ENCODE measurements at places on chromosomes 13 and 19.

DNA sequence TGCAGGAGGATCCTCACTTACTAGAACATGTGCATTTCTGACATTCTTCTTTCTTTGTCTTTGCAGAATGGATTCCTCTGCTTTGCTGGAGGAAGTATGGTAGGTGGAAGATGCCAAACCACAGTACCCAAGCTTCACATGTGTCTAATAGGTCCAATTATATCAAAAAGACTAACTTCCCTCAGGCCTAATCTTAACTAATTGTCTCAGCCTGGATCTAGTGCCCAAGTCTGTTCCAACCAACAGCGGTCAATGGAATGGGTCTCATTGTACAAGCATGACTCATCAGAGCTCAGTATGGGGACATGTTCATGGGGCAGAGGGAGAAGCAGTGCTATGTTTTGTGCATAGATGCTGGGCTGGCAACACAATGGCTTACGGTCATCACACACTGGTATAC lies 81.6 kb upstream of the CSNK1A1L start:
- DNase-seq = no peak

- no peak for DNase-seq
These were observed 34.4 kb downstream of the STARD13 start for GRCh38 chr13:33251131-33251661.

DNA sequence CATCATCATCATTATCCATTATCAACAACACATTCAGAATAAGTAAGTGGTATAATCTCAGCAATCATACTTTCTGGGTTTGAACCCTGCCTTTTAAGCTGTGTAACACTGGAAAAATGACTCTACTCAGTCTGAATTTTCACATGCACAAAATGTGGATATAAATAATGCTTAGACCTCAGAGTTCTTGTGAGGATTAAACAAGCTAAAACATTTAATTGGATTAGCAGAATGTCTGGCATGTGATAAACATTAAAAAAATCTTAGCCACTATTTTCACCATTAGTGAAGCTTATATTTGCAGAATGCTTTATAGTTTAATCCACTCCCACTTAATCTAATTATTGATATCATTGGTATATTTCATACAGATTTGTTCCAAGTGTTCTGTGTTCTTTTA lies 412.3 kb downstream of the RFC3 start:
- DNase-seq = no peak

DNA sequence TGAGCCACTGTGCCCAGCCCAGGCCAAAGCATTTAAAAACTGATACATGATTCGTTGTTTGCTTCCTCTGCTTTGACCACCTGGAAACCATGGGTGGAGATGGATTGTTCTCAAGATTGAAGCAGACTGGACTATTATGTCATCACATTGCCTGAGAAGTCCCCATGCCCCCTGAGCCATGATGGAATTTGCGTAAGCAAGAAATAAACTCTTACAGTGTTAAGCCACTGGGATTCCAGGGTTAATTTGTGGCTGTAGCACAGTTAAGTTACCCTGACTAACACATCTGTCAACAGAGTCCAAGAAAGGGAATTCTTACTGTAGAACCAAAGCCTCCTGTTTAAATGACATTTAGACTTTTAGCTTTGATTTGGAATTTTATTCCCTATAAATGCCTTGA lies 19.4 kb upstream of the DHRS12 start:
- no peak for DNase-seq

GRCh38 chr19:873561-874041 lies 14.1 kb downstream of the CFD start:
- DNase-seq = no peak

DNA sequence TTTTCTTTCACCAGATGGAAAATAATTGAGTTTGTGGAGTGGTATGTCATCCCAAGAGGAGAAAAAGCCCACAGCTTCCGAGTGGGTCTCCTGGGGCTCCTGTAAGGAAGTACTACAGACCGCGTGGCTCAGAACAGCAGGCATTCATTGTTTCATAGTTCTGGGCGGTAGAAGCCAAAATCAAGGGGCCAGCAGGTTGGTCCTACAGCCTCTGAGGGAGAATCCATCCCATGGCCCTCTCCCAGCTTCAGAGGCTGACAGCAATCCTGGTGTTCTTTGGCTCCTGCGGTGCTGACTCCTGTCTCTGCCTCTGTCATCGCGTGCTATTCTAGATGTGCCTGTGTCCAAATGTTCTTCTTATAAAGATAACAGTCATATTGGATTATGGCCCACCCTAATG lies 362.6 kb downstream of the FGF14 start:
- DNase-seq = no peak

DNA sequence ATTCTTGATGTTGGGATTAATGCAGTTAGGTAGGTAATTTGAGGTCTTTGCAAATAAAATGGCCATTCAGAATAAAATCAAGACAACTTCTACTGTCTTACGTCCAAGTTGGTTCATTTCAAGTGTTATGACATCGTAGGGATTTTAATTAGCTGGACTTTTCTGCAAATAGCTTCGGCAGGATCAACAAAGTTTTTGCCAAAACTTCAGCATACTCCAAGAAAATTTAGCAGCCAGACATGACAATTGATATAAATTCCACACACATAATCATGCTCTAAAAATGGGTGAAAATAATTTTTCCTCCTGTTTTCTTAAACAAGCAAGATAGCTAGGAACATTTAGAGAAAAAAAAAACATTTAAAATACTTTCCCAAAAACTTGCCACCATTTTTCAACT lies 158.8 kb downstream of the RGCC start:
- DNase-seq = no peak

- DNase-seq = no peak
These were observed 471.5 kb downstream of the TSHZ3 start for GRCh38 chr19:30877661-30878113.

DNA sequence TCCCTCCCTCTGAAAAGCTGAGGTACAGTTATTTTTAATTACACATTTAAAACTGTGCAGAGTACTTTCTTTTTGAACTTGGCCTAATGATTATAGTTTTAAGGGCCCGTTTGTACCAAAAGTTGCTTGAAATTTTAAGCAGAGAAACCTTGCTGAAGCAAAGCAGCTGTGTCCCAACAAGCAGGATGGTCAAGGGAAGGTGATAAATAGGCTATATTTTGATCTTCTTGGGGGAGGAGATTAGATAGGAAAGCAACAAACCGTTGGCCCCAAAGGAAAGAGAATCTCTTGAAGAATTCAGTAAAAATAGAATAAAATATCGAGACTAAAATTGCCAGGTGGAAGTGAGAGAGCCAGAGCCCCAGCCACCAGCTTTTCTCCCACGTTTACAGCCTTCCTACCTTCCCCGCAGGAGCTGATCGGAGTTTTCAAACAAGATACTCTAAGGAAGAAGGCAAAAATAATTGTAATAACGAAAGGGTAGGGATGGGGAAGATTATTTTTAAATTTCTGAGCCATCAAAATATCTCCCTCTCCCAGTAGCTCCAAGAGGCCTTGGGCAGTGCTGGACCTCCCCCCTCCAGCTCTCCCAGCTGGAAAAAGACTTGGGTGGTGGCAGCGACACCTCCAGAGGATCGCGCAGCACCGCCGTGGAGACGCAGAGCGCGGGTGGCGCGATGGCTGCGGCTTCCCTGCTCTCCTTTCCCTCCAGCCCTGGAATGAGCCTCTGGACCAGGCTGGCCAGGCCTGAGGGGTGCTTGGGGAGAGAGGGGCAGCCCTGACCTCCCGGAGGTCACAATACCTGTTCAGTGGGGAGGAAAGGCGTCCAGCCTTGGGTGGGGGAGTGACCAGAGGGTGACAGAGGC lies 5.8 kb downstream of the ZIC2 start:
- DNase-seq = no peak

- no peak for DNase-seq
These were observed 8.2 kb upstream of the SERTM1 start for GRCh38 chr13:36665630-36666029.

- no peak for DNase-seq
These were observed 174.3 kb downstream of the TSHZ3 start for GRCh38 chr19:31174948-31175347.

DNA sequence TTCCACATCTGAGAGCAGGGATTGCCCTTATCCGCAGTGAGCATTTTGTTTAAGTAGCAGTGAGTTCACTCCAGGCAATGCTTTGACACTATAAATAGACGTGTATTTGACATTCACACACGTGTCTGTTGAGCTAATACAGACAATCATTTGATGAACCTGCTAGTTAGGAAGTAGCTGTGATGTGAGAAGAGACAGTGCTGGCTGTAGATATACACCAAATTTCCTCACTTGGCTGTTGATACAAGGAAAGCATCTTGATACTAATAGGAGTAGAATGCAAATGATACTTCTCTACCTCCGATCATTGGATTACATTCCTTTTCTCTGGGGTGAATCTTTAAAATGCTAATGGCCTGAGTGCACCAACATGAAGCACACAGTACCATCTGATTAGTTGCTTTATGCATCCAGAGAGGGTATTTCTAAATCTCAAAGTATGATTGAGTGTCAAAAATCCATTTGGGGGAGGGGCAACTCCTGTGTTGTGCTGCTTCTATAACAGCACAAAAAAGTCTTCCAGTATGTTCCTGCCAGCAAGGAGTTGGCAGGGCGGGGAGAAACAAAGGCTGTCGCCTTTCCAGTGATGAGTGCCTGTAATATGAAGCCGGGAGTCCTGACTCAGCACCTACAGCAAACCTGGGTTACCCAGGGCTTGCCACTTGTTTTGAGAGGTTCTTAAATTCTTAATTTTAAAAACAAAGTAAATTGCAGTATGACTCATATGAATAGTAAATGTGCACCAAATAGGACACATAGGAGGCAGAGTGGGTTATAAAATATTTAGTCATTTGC lies 7.0 kb downstream of the CUL4A start:
- no peak for DNase-seq

DNA sequence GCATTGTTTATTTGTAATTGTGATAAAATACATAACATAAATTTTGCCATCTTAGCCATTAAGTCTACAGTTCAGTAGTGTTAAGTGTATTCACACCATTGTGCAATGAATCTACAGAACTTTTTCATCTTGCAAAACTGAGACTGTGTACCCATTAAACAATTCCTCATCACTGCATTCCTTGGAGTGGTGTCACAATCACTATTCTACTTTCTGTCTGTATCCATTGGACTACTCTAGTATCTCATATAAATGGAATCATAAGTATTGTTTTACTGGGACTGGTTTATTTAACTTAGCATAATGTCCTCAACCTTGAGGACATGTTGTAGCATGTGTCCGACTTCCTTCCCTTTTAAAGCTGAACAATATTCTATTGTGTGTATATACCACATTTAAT lies 36.8 kb downstream of the UFM1 start:
- no peak for DNase-seq

GRCh38 chr13:91762957-91763356 lies 364.5 kb downstream of the GPC5 start:
- DNase-seq = no peak

DNA sequence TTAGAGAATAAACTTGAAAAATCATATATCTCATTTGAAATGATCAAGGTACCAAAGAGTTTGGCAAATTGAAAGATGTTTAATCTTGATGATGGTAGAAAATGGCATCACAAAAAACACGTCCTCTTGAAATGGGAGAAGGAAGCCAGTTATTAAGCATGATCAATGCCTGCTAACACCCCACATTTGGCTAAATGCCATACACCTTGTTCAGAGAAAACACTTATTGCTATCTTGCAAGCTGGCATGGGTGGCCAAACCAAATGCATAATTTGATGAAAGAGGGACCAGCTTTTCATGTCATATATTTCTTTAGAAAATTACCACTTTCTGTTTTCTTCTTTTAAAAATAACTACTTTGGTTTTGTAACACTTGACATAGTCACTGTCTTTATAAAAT lies 141.3 kb downstream of the ZAR1L start:
- DNase-seq = peak; percentile 87

DNA sequence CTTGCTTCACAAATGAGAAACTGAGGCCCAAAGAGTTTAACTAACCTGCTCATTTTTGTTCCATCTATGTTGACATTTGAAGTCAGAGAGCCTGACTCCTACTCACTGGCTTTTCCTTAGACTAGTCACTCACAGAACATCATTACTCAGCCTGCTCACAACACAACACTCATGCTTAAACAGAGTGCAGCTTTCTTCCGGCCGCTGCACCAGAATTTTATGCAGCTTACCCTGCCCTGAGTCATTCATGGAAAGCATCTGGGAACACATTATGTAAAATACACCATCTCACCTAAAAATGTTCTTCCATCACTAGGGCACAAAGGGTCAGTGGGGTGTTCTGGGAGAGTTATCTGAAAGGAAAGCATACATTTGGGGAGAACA lies 303.4 kb downstream of the SPRY2 start:
- DNase-seq = no peak

GRCh38 chr19:57515255-57515654 lies 11.9 kb upstream of the ZNF549 start:
- DNase-seq = no peak

GRCh38 chr13:80161896-80162295 lies 179.0 kb downstream of the SPRY2 start:
- DNase-seq = no peak

- DNase-seq = no peak
These were observed 45.2 kb downstream of the SUCLA2 start for GRCh38 chr13:47955836-47956235.

DNA sequence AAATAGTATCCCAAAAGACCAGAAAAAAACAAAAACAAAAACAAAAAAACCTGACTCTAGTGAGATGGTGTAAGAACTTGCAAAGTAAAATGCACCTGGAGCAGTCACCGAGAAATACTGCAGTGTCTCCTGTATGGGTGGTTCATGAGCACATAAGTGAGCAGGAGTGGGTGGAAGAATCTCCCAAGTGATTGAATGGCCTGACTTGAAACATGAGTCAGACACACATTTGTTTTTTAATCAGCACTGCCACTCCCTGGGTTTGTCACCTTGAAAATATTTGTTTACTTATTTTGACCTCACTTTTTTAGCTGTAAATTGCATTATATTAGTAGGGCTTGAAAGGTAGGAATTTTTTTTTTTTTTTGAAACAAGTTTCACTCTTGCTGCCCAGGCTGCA lies 2.0 kb downstream of the ZNF431 start:
- no peak for DNase-seq

DNA sequence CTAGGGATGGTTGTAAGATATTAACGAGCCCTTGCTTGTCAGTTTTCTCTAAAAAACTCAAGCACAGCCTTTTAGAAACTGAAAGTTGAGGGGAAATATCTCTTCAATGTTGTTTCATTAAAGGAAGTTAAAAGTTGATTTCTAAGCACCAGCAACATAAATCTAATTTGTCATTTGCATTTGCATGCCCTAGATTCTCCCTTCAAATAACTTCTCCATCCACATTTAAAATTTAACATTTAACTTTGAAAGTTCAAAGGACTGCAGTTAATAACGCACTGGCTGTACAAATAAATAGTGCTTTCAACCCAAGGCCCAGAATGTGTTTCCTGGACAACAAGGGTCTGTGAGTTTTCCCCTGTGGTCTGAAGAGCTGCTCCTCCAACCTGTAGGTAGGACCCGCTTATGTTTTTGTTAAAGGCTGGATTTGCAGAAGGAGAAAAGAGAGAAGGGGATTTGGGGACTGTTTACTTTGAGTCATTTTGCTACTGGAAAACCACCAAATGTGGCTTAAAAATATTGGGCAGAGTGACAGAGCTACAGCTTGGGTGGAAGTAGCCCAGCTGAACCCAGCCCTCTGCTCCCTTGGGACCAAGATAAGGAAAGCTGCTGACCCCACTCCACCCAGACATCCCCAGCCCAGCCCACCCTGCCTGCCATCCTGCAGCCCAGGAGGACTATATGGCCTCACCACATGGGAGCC lies 39.8 kb downstream of the TNFRSF19 start:
- no peak for DNase-seq
